PC-9 (cell line): ENCODE measurements at places on chromosomes 16 and 17. TPM values are rescaled to one million over a fixed set of nuclear protein-coding genes. Genes with fewer than 3 reads are reported as not detected.
A peak's percentile ranks its signal among the peaks of the same experiment; 100 is the strongest.

The TOM1L2 gene
- total RNA-seq, result 68.5 and 71.8 TPM in 2 replicates

The CACNG1 gene
- total RNA-seq, result not detected in 2 replicates

The CPNE7 gene
- total RNA-seq, result 19.5 and 27.8 TPM in 2 replicates

The ZNF597 gene
- 1.5 and 1.8 TPM in 2 replicates for total RNA-seq

The ENO3 gene
- total RNA-seq, result 29.0 and 37.2 TPM in 2 replicates

The NEUROD2 gene
- not detected in 2 replicates for total RNA-seq

The TMEM107 gene
- total RNA-seq, result 58.5 and 59.1 TPM in 2 replicates

The UMOD gene
- total RNA-seq, result not detected in 2 replicates

The KLHDC4 gene
- 66.5 and 74.2 TPM in 2 replicates for total RNA-seq

The NFAT5 gene
- 33.0 and 38.2 TPM in 2 replicates for total RNA-seq

GRCh38 chr16:9061358-9061813, 30.1 kb upstream of the HAPSTR1 start:
- DNase-seq, result peak; percentile 49

GRCh38 chr16:870856-871561, 70.5 kb upstream of the GNG13 start:
- DNase-seq, result no peak

GRCh38 chr17:7123844-7124243, 9.2 kb upstream of the ASGR2 start:
- DNase-seq, result no peak

GRCh38 chr17:40283662-40284061, 4.0 kb upstream of the CDC6 start:
- DNase-seq, result no peak

DNA sequence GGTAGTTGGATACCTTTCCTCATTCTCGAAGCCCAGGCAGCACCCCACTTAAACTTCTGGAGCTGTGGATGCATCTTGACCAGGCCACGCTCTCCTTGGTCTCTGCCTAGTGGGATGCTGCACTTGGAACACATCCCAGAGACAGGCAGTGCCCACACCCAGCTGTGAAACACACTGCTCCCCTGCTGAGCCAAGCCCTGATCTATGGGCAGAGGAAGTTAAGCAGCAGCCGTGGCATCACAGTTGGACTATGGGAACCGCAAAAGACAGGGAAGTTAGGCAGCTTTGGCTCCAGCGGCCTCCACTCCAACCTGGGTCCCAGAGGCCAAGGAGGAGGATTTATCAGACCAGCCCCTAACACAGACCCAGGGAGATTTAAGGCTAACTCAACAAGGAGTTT, 284.8 kb upstream of the CCL2 start:
- DNase-seq, result no peak

DNA sequence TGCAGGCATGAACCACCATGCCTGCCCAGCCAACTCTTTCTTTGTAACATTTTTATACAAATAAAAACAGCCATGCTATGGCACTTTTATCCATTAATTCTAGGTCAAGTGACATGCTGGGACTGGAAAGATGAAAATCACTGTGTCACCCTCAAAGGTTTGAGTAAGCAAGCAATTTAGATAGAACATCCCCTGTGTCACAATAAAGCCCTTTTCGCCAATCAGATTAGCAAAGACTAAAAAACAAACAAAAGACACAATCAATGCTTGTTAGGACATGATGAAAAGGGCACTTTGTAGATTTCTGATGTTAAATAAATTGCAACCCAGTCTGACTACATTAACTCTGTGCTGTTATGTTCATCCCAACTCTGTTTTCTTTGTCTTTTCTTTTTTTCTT, 26.4 kb downstream of the CHP2 start:
- no peak for DNase-seq

DNA sequence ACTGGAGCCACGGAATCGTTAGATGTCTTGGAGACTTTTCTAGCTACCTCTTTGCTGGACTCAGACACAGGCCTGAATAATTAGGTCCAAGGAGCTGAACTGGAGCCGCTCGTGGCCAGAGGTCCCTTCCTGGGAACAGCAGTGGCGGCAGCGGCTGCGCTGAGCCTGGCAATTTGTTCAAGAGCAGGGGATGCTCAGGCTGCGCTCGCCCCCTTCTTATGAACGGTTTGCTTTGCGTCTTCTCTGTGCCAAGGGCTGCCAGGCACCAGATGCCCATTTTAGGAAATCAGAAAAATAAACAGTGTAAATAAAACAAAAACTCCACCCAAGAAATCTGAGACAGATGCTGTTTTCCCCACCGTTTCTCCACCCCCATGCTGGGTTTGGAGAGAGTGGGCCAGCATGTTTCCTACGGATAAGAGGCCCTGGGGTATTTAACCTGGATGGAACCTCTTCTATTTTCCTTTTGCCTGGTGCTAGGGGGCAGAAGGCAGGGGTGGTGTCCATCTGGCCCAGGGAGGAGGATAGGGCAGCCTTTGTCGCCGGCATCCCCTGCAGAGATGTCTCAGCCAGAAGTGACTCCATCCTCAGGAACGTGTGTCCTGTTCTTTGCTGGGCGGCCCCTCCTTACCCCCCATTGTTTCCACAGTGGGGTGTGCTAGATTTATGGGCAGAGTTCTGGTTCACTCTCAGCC, 163.4 kb downstream of the SEC14L1 start:
- no peak for DNase-seq

GRCh38 chr17:43967251-43967875, 13.6 kb upstream of the PYY start:
- DNase-seq, result no peak

DNA sequence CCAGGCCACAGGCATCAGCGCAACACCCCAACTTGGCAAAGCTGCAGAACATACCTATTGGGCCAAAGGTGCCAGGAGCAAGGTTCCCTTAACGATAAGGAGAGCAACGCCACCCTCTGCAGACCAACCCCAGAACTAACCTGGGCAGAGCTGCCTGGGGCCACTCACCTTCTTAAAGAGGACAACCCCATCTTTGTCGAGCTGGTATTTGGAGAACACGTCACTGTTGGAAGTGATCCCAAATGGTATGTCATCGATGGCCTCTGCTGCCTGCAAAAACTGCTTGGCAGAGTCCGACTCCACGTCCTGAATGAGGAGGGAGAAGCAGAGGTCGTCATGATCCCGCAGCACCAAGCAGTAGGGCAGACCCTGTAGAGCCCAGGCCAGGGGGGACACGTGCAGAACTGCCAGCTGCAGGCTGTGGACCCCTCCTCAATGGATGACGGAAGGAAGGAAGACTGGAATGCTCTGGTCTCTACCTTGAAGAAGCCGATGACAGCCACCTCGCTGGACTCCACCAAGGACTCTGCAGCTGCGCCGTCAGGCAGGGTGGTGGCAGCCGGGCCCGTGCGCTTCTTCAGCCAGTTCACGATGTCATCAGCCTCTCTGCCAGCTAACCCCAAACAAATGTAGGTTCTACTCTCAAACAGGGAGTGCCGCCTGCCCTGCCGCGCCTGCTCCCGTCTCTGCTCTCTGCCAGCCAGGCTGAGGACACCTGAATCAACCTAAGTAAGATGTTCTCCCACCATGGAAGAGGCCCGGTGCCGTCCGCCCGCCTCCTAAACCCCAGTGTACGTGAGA, 5.2 kb downstream of the P4HB start:
- DNase-seq, result no peak

DNA sequence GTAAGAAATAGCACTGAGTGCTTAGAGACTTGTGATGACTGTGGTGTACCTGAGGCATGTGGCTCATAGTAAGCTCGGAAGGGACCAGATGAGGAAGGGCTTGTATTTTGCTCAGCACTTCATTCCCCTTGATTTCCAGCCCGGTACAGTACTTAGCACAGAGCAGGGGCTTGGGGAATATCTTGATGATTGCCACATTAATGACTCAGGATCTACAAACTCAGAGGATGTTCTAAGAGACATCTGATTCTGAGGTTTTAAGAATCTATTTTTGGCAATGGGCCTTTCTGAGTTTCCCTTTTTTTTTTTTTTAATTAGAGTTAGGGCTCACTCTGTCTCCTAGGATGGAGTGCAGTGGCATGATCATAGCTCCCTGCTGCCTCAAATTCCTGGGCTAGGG, 9.1 kb downstream of the ASPHD1 start:
- DNase-seq, result no peak

DNA sequence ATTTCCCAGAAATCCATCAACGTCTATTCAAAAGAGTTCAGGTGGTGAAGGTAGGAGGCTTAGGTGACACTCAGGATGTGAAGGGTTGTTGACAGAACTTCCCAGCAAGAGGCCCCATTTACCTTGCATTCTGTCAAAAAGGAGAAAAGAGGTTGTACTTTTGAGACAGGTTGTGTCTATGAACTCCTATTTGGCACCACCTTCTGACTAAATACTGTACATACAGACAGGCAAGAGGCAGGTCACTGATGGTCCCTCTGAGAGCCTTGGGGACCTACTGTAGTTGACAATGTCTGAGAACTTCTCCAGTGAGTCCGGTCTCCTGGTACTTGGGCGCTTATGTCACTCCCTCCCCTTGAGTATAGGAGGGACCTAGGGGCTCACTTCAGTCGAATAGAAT, 479.3 kb upstream of the ZFHX3 start:
- no peak for DNase-seq

DNA sequence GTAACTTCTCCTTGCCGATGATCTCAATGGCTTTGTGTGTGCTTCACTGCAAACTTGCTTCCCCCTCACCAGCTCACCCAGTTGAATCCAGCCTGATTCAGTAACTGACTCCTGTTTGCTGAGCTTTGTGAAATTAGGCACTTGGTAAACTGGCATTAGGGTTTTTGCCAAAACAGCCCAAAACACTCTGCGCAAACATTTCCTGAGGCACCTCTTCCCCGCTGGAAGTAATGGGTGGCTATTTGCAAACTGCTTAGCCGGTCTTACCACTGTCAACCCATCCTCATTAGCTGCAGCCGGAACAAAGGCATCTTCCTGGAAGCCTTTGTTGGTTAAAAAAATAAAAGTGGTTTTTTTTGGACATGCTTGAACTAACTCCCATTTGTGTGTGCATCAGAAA, 353.2 kb downstream of the MAF start:
- no peak for DNase-seq
